ENCODE measurements at places on chromosomes 11 and 22.

- no peak for DNase-seq
Observed at GRCh38 chr22:25882360-25882759, 140.4 kb downstream of the MYO18B start.

- no peak for DNase-seq
Observed at GRCh38 chr11:125110506-125110905, 920 bp downstream of the TMEM218 start.

- no peak for DNase-seq
Observed at GRCh38 chr11:101476191-101476590, 107.6 kb downstream of the TRPC6 start.

GRCh38 chr11:130425156-130425555, 3.3 kb downstream of the ADAMTS8 start:
- DNase-seq, result no peak

- DNase-seq, result no peak
Observed at GRCh38 chr11:118785362-118785761, 5.6 kb downstream of the DDX6 start.

- no peak for DNase-seq
Observed at GRCh38 chr11:43397251-43397650, 38.5 kb downstream of the TTC17 start.

DNA sequence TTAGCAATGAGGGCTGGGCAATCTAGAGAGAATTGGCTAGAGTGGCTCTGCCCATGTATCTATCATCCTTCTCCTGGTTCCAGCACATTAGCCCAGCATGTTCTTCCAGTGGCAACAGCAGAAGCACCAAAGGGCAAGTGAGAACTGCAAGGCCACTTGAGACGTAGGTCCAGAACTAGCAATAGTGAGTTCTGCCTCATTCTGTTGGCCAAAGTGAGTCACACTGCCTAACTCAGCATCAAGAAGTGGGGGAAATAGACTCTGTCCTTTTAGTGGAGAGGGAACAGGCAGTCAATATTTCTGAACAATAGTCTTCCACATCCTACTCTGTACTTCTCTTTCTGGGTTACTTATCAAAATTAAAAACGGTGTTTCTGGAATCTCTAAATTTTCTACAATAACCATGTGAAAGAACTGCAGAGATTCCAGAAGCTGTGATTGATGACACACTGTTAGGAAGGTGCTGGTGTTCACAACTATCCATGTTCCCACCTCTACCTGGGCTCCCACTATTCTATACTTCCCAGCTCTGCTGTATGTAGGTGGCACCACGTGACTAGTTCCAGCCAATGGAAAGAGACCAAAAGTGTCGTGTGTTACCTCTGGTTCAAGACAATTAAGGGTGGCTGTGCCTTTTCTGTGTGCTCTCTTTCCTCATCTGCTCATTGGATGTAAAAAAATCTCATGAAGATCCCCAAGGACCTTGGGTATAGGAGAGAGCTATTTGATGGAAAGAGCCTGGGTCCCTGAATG, 23.4 kb upstream of the GRK3 start:
- no peak for DNase-seq

- DNase-seq, result no peak
Observed at GRCh38 chr11:66280428-66280827, 2.5 kb downstream of the CNIH2 start.

GRCh38 chr11:74696939-74697675, 34.1 kb downstream of the CHRDL2 start:
- DNase-seq, result no peak

- DNase-seq, result peak; percentile 37
Observed at GRCh38 chr22:28019881-28020861, 101.1 kb upstream of the PITPNB start.

- no peak for DNase-seq
Observed at GRCh38 chr11:3892156-3892555, 36.7 kb downstream of the STIM1 start.

GRCh38 chr11:16859651-16860050, 121.2 kb downstream of the C11orf58 start:
- no peak for DNase-seq

DNA sequence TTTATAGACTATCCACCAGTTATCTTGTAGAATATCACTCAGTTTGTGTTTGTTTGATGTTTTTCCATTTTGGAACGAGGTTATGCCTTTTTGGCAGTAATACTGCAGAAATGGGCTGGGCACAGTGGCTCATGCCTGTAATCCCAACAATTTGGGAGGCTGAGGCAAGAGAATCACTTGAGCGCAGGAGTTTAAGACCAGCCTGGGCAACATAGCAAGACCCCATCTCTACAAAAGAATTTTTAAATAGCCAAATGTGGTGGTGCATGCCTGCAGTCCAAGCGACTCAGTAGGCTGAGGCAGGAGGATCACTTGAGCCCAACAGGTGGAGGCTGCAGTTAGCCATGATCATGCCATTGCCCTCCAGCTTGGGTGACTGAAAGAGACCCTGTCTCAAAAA, 22.8 kb upstream of the B4GALNT4 start:
- DNase-seq, result no peak

DNA sequence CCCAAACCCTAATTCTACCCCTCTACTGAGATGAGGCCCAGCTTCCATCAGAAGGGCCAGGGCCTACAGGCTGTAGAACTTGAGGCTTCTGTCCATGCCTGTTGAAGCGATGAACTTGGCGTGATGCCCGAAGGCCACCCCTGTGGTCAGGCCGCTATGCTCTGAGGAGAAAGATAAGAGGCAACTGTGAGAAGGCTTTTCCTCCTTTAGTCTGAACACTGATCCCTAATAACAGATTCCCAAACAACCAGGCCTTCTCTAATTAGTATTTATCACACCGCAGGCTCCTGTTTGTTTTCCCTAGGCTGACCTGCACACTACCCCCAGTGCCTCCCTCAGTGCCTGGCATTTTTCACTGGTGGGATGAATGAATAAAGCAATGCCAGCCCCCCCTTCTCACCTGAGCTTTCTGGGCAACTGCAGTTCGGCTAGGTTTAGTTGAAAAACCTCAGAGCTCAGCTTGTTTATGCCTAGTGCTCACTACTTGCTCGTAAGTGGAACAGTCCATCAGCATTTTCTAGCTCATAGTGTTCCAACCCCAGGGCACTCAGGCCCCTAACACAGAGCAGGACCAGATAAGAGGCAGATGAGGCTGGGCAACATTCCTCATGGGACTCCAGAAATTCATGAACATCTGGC, 15.2 kb downstream of the PRPF19 start:
- DNase-seq, result no peak

GRCh38 chr11:95877291-95877690, 46.6 kb downstream of the MTMR2 start:
- DNase-seq, result no peak

- no peak for DNase-seq
Observed at GRCh38 chr11:44630511-44631210, 65.2 kb downstream of the CD82 start.

- DNase-seq, result no peak
Observed at GRCh38 chr22:50657925-50658324, 14.7 kb upstream of the SHANK3 start.

GRCh38 chr22:37627121-37627520, 12.3 kb upstream of the SH3BP1 start:
- DNase-seq, result no peak

GRCh38 chr11:16291729-16292128, 64.6 kb downstream of the SOX6 start:
- no peak for DNase-seq

- no peak for DNase-seq
Observed at GRCh38 chr11:126029237-126029636, 33.4 kb downstream of the CDON start.

DNA sequence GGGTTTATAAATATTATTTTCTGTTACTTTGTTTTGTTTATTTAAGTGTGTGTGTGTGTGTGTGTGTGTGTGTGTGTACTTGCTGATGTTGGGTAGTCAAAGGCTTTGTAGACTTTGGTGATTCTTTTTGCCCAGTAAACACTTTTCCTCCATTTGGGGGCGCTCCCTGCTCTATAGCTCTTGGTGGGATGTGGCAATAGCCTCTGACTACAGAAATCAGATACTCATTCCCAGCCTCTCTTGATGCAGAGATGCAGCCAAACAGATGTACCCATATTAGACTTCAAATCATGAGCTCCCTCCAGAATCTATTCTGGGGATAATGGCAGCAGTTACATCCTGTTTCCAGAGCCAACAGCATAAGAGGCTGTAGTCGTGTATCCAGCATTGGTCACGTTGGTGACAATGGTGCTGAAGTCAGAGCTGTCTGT, 33.4 kb upstream of the APOL5 start:
- no peak for DNase-seq

GRCh38 chr22:25143156-25144076, 56.2 kb upstream of the CRYBB3 start:
- no peak for DNase-seq

GRCh38 chr11:134181707-134182106, 42.1 kb downstream of the NCAPD3 start:
- no peak for DNase-seq

DNA sequence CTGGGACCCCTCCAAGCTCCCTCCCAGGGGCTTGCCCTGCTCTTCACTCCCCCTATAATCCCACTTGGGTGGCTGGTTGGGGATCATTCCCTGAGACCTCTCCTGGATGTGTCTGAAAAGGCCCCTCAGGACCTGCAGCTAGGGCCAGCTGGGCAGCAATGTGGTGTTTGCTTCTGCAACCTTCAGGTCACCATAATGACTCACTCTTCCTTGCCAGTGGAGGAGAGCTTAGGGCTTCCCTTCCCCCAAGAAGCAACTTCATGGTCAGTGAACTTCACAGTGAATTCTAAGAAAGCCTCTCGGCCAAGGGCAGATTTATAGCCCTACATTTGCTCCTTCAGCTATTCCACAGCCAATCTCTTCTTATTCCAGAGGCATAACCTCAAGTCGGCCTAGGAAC, 45.1 kb upstream of the TSPAN18 start:
- no peak for DNase-seq

GRCh38 chr22:17695986-17696385, 57.4 kb downstream of the BCL2L13 start:
- no peak for DNase-seq

DNA sequence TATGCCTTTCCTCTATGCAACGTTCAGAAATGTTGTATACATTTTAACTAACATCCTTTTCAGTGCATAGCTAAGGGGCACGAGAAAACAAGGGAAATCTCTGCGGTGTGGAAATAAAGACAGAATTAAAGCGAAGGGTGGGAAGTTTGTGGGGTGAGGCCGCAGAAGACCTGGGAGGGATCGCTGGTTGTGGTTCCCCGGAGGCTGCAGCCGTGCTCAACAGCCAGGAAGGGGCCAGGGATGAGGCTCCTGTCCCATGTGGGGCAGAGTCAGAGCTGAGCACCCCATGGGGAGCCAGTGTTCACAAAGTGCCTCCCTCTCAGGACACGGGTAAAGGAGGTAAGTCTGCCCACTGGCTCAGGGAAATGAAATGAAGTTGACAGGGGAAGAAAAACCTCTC, 67.5 kb downstream of the MYEOV start:
- DNase-seq, result no peak

- no peak for DNase-seq
Observed at GRCh38 chr22:25566186-25566897, 1.9 kb downstream of the GRK3 start.

- DNase-seq, result no peak
Observed at GRCh38 chr11:47132490-47132889, 44.2 kb downstream of the ARFGAP2 start.

DNA sequence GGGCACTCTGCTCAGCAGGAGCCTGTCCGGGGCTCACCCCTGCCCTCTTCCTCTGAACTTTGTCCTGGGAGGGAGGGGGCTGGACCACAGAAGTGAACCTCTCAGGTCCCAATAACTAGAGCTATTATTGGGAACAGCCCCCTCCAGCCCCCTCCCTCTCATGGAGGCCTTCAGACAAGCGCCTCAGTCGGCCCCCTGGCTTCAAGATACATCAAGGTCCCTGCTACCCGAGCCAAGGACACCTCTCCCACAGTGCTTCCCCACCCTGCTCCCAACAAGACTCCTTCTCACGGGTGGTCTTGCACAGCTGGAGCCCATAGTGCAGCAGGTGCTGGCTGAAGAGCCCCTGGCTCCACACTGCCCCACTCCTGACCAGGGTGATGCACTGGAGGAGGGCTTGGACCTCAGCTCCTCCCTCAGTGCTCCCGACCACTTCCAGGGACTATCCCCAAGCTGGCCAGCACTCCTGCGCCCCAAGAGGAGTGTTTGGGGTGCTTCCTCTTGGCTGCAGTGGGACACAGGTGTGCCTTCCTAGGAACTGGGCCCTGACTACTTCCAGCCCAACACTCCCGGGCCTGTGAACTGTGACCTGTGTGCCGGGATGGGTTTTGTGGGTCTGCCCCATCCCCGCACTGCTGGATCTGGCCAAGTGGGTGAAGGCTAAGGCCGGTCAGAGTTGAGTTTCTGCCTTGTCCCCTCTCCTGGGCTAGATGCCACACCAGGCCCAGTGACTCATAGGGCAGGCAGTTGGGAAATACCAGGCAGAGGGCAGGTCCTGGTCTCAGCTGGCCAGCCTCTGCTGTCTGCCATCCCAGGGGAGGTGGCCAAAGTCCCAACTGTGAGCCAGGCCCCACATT, 2.2 kb downstream of the PNPLA2 start:
- DNase-seq, result no peak

- peak; percentile 82 for DNase-seq
Observed at GRCh38 chr22:24156913-24157821, 24.1 kb upstream of the SUSD2 start.

DNA sequence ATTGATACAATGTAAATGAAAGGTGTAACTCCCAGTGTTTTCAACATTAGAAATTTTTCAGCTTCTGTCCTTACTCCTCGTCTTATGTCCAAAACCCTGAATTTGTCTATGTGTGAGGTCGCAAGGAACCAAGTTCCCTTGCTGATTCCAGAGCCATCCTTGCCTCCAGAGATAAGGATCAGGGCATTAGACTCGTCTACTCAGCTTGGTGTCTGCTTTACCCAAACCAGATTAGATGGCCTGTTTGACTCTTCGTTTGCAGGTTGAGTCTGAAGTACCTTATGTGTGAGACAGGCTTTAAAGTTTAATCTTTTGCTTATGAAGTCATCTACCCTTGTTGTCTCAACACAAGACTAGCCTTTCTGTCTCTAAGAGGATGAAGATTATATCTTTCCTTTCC, 55.6 kb downstream of the SPECC1L start:
- DNase-seq, result no peak

GRCh38 chr11:74327076-74327475, 15.6 kb upstream of the P4HA3 start:
- DNase-seq, result no peak

DNA sequence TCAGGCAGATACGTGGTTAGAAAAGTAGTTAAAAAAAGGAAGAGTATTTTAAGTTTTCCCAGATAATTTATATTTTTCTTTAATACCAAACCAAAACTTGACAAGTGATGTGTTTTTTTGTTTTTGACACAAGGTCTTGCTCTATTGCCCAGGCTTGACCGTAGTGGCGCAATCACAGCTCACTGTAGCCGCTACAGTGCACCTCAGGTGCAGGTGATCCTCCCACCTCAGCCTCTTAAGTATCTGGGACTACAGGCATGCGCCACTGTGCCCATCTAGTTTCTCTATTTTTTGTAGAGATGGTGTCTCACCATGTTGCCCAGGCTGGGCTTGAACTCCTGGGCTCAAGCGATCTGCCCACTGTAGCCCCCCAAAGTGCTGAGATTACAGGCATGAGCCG, 92.5 kb downstream of the MTMR3 start:
- no peak for DNase-seq

DNA sequence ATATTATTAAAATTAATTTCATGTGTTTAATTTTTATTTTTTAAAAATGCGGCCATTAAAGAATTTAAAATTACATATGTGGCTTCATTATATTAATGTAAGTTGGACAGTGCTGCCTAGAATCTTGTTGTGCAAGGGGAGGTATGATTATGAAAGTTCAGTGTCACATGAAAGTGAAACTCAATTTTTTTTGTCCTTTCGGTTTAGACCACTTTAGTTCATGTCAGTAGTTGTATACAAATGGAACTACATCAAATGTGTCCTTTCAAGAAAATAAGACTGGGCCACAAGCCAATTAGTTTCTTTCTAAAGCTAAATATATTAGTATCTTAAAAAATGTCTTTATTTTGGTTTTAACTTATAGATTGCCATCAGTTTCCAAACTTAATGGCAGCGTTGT, 35.7 kb downstream of the TBCEL start:
- no peak for DNase-seq

Data from T follicular helper cell (primary cell).